ENCODE measurements at places on chromosomes 7 and 10. TPM values are rescaled to one million over a fixed set of nuclear protein-coding genes. Genes with fewer than 3 reads are reported as not detected.
A peak's percentile ranks its signal among the peaks of the same experiment; 100 is the strongest.

DNA sequence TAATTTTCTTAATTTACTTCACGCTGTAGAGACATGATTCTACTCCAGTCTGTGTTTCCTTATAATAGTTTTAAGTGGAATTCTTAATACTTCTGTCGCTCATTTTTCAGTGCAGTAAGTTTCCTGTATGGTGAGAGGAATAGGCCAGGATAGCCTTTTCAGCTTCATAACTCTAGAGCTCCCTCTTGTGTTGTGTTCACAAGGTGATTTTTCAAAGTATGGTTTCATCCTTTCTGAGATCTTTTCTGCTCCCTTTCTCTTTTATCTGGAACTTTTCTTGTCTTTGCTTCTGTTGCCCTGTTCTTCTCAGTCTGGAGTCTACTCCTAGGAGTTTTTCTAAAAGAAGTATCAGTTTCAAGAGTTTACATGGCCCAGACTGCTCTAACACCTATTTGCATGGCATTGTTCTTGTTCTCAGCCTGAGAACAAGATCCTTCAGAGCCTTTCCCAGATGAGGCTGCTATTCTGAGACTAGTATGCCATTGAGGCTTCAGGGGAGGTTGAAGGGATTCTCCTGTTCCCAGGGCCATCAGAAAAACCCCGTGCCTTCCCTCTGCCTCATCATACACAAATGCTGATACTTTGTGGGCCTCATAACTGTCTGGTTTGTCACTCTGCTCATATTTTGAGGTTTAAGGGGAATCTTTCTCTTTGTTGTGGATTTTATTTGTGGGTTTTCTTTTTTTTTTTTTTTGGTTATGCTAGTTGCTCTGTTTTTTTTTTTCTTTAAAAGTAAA lies 21.8 kb downstream of the NET1 start:
- peak; percentile 81 for DNase-seq

- no peak for DNase-seq
Measured at GRCh38 chr7:8881916-8882315, 448.5 kb downstream of the NXPH1 start.

- DNase-seq = peak; percentile 74
Measured at GRCh38 chr10:19412531-19412930, 363.9 kb downstream of the MALRD1 start.

- DNase-seq = peak; percentile 2
Measured at GRCh38 chr7:97731736-97732564, at the start of gene TAC1. TSS of gene TAC1 (plus strand) at chr7:97732086. CDS start at chr7:97732613, 527 bp downstream.

DNA sequence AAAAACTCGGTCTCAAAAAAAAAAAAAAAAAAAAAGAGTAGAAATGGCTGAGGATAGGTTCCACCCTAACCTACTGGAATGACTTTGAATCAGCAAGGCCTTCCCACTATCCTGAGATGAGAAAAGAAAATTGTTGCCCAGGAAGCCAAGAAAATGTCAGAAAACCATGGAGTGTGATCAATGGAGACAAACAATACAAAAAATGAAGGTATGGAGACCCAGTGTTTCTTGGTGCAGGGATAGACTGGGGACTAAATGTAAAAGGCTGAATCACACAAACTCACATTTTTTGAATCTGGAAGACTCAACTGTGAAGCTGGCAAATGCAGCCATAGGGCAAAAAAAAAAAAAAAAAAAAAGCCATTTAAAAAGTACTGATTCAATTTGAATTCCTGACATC lies 364.3 kb upstream of the ANKRD30A start:
- peak; percentile 44 for DNase-seq

DNA sequence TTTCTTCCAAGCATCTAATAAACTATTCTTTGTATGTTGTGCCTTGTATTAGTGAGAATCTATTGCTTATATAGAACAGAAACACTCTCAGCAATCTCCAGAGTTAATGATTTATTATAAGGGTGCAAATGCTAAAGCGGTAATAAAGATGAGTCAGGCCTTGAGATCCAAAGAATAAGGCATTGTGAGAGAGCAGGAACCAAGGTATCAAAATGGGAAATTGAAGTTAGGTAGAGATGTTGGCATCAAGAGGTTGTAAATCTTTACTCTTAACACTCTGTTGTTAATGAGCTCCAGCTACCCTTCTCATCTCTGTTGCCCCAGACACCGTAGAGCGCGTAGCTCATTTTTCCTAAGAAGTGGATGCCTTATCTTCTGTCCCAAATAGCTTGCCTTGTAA lies 375.2 kb downstream of the ARL4A start:
- no peak for DNase-seq

SH3PXD2A gene
- 25.5 TPM for polyA plus RNA-seq

DNA sequence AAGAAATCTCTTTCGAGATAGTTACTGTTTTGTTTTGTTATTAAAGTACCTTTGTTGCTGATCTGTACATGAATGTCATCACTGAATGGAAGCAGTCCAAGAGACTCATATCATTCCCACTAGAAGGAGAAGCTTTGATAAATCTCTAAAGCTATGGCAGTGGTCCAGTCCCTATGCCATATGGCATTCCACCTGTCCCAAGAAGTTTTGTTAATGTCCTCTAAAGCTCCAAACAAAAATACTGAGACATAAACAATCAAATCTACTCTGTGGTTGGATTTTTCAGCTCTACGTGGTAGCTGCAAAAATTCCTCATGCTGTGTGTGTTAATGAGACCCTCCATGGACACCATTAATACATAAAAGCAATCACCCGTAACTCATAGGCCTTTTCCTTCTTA lies 94.1 kb downstream of the LRRN3 start:
- no peak for DNase-seq

- DNase-seq = no peak
Measured at GRCh38 chr10:129879655-129880054, 84.4 kb downstream of the EBF3 start.

SMIM30 gene
- 66.1 TPM for polyA plus RNA-seq

PDE1C gene
- 16.6 TPM for polyA plus RNA-seq

AGBL3 gene
- polyA plus RNA-seq = 0.56 TPM

DNA sequence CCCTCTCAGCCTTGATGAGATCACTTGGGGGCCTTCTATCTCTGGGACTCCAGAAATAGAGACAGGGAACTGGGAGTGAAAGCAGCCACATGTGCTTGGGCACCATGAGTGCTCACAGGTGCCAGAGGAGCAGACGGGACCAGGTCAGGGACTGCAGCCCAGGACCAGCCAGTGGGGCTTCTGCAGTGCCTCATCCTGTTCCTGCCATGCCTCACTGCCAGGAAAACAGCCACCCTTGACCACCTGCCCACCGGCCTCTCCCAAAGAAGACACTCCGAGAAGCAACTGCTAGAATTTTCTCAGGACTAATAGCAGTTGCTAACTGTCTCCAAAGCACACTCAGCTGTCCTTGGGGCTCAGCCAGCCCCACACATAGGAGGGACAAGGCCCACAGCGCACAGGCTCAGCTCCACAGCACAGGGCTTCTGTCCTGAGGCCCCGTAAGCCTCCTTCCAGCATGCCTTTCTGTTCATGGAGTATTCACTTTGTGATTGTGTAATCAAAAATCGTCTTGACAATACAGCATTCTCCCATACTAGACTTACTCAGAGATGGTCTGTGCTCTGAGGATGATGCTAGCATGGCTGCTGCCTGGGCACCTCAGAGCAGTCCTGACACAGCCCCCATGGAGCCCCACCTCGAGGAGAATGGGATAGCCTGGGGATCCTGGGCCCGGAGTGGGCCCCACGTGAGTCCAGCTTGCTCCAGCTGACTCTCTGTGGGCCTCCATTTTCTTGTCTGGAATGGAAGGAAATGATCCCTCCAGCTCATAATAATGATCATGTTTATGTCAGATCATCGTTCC lies 115.7 kb upstream of the RET start:
- DNase-seq = no peak

DNA sequence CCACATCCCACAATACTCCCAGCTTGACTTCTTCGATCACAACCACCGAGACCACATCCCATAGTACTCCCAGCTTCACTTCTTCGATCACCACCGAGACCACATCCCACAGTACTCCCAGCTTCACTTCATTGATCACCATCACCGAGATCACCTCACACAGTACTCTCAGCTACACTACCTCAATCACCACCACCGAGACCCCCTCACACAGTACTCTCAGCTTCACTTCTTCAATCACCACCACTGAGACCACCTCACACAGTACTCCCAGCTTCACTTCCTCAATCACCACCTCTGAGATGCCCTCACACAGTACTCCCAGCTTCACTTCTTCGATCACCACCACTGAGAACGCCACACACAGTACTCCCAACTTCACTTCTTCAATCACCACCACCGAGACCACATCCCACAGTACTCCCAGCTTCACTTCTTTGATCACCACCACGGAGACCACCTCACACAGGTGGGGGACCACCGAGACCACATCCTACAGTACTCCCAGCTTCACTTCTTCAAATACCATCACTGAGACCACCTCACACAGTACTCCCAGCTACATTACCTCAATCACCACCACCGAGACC lies 8.6 kb downstream of the MUC3A start:
- no peak for DNase-seq

DNA sequence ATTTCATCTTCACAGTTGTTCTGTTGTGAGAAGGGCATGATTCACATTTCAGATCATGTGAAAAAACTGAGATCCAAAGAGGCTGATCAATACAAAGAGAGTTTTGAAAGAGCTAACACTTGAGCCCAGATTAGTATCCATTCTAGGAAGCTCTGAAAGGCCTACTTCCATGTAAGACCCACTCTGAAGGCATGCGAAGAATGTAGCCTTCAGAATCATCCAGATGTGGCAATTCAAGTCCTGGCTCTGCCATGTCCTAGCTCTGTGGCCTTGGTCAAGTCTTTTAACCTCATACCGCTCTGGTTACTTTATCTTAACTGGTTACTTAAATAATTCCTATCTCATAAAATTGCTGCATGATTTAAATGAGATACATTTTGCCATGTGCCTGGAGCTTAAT lies 111.1 kb downstream of the FZD1 start:
- no peak for DNase-seq

ATRNL1 gene
- polyA plus RNA-seq = 0.28 TPM

TMEM184A gene
- 0.05 TPM for polyA plus RNA-seq

DNA sequence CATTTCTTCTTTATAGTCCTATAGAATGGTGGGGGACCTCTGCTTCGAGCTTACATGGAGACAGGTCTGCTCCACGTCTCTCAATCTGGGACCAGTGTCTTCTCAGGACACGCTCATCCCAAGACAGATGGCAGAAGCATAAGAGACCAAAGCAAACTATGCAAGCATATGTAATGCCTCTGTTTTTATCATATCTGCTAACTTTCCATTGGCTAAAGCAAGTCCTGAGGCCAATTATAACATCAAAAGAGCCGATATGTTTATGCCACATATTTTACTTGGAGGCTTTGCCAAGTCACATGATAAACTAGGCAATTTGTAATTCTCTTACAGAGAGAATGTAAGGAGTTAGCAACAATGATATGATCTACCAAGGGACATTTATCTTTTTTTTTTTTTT lies 102.6 kb upstream of the NRBF2 start:
- DNase-seq = peak; percentile 17

DNA sequence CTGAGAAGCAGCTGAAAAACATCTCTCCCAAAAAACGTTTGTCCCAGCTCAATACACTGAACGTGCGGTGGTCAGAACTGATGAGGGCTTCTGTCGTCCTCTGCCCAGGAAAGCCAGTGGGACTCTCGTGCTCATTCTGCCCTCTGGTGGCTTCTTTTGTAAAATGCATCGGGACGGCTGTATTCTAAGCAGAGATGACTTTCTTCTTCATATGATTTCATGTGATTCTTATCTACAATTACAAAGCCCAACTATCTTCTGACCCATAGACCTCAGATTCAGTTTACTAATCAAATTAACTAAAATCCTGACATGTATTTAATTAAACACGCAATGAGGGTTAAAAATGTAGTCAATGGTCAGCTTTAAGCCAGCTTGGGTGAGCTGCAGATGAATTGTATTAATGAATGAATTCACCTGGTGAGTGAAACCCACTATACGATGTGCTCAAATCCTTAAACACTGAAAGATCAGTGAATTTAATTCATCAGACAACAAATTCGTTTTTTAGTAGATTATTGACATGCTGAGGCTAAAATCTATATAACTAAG lies 117.6 kb upstream of the FAM204A start:
- DNase-seq = peak; percentile 37

OR2AE1 gene
- 0.07 TPM for polyA plus RNA-seq
